ENCODE measurements at places on chromosomes 12 and 14.

DNA sequence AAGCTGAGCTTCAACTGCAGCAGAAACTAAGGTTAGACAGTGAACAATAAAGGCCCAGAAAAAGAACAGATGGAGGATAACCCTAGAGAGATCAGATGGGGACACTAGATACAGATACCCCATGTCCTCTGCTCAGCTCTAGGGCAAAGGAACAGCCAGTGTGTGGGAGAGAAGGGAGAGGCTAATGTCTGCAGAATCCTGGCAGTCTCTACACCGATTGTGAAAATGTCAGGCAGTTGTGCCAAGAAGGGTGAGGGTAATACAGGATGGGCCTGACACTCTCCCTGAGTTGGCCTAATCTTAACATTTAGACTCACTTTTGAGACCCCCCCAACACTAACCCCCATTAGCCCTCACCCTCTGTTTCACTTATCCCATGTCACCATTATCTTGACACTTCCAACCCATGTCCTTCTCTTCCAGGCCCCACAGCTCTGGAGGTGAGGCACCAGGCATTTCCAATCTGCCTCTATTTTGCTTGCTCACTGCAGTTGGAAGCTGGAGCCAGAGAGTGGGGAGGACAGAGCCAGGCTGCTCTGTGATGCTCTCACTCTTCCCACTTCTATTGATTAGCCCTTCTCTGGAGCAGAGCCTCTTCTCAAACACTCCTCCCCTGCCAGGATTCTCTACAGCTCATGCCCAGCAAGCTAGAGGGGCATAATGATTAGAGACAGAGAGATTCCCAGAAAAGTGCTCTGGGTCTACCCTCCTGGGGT lies 3.0 kb upstream of the BLOC1S1 start:
- no peak for DNase-seq

- DNase-seq = no peak
Measured at GRCh38 chr14:67630186-67630585, 10.5 kb downstream of the ARG2 start.

DNA sequence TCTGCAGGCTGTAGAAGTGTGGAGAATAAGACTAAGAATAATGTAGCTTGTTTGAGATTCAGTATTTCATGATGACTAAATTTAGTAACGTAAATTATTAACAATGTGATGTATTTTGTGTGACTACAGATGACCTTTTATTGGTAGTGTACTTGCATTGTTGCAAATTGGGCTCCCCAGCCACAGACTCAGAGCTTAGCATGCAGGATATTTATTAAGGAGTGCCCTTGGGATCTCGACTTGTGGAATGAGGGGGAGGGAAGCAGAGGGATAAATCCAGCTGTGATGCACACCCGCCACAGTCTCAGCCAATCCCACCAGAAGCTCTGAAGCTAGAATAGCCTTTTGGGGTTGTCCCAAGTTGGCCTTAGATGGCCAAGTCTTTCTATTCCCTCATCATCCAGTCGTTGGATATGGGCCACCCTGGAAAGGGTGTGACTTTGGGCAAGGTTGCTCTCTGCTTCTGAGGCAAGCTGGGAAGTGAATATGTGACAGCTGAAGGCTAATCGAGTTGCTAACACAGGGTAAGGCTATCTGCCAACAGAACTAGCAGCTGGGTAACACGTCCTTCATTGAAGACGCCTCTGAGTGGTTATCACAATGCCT lies 42.1 kb upstream of the USP44 start:
- DNase-seq = no peak

- no peak for DNase-seq
Measured at GRCh38 chr14:105019861-105020814, 745 bp downstream of the CDCA4 start.

- no peak for DNase-seq
Measured at GRCh38 chr12:18468246-18469075, 207.1 kb downstream of the PIK3C2G start.

GRCh38 chr14:85437148-85437547 lies 92.8 kb upstream of the FLRT2 start:
- DNase-seq = no peak

DNA sequence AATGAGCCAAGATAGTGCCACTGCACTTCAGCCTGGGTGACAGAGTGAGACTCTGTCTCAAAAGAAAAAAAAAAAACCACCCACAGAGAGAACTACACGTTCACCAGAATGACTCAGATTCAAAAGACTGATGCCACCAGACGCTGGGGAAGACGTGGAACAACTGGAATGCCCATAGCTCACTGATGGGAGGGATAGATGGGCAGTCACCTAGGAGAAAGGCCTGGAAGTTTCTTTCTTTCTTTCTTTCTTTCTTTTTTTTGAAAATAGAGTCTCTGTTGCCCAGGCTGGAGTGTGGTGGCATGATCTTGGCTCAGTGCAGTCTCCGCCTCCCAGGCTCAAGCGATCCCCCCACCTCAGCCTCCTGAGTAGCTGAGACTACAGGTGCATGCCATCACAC lies 10.0 kb upstream of the KLC1 start:
- DNase-seq = no peak

GRCh38 chr12:97313471-97314190 lies 149.0 kb upstream of the RMST start:
- DNase-seq = no peak

GRCh38 chr12:121930862-121931261 lies 12.5 kb downstream of the CFAP251 start:
- DNase-seq = no peak

GRCh38 chr12:64440100-64440499 lies 11.8 kb upstream of the TBK1 start:
- no peak for DNase-seq

DNA sequence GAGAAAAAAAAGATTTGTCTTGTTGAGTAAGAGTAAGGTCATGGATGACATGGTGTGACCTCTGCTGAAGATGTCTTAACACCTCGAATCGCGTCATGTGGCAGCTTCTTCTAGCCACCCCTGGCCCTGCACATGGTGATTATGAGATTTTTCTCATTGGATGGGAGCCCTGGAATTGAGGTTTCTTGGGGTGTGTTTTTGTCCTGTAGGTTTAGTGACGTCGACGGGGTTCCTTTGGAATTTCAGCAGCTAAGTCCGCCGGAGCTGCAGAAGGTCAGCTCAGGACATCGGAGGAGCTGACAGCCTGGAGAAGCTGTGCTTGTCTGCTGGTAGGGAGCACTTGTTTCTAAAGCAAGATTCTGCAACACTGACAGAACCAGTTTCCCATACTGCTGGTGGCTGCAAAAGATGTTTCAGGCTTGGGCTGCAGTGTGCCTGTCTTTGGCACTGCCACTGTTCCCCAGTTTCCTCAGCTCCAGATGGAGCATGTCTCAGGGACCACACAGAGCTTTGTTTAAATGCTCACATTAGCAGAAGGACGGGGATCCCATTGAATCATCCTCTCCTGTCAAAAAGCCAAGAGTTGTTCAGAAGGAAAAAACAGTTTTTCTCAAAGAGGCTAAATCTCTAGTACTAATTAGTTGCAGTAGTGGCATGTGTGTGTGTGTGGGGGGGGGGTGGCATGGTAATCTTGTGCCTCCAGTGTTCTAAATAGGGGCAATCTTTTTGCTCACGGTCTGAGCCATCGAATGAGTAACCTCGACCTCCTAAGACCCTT lies 5.2 kb upstream of the FOS start:
- DNase-seq = no peak
